ENCODE measurements at places on chromosomes 11 and 22. TPM values are rescaled to one million over a fixed set of nuclear protein-coding genes. Genes with fewer than 3 reads are reported as not detected.
A peak's percentile ranks its signal among the peaks of the same experiment; 100 is the strongest.

DNA sequence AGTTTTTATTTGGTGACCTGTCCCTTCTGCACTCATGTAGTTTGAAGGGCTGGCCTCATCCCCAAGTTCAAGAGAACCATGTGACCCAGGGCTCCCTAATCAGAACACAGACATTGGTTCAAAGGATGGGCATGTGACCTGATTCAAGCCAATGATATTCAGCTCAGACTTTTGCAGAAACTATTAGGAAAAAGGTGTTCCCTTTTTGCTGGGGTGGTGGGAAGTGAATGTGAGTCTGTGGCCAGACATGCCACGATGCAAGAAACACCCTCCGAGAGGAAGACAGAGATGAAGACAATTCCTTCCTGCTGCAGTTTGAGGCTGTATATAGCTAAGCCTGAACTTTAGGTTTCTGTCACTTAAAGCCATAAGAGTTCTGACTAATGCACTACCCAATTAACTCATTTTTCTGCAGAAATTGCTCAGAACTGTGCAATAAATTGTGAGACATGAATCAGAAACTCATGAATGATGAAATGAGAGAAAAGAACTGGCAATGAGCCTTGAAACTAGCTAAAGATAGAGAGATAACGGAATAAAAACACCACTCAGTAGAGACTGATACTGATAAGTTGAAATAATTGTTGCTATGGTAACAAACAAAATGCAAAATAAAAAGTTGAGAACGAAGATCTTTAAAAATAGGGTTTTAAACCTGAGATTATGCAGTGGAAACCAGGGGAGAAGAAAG lies 9.2 kb upstream of the MAPK1 start:
- no peak for DNase-seq

DNA sequence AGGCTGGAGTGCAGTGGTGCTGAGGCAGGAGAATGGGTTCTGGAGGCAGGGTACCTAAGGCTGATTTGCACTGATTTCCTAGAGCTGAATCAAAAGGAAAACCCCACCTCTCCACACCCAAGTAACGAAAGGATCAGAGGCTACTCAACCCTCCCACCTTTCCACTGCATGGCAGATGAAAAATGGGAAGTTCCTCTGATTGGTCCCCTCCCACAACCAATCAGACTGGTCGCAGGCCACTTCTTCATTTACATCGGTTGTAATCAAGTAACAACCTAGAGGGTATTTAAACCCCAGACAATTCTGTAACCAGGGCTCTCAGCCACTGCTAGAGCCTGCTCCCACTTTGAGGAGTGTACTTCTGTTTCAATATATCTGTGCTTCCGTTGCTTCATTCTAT lies 18.6 kb upstream of the PARVB start:
- no peak for DNase-seq

- DNase-seq, result no peak
Measured at GRCh38 chr11:69918231-69918937, 99.2 kb upstream of the FGF3 start.

- DNase-seq, result no peak
Measured at GRCh38 chr11:10908215-10908951, 50.5 kb upstream of the ZBED5 start.

Gene FOLR1
- total RNA-seq, result 1.3 TPM

DNA sequence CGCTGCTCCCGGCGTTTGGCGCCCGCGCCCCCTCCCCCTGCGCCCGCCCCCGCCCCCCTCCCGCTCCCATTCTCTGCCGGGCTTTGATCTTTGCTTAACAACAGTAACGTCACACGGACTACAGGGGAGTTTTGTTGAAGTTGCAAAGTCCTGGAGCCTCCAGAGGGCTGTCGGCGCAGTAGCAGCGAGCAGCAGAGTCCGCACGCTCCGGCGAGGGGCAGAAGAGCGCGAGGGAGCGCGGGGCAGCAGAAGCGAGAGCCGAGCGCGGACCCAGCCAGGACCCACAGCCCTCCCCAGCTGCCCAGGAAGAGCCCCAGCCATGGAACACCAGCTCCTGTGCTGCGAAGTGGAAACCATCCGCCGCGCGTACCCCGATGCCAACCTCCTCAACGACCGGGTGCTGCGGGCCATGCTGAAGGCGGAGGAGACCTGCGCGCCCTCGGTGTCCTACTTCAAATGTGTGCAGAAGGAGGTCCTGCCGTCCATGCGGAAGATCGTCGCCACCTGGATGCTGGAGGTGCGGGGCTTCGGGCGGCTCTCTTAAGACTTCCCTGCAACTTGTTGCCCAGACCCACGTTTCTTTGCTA lies at the start of gene CCND1:
TSS of gene CCND1 (plus strand) at position 162 of the 587 bp plus-strand sequence. CDS start at position 320, 158 bp downstream.
- DNase-seq, result peak; percentile 74

- DNase-seq, result peak; percentile 70
Measured at GRCh38 chr11:20015529-20016427, 144.5 kb downstream of the DBX1 start.

Gene SCN2B
- total RNA-seq, result under 0.01 TPM

DNA sequence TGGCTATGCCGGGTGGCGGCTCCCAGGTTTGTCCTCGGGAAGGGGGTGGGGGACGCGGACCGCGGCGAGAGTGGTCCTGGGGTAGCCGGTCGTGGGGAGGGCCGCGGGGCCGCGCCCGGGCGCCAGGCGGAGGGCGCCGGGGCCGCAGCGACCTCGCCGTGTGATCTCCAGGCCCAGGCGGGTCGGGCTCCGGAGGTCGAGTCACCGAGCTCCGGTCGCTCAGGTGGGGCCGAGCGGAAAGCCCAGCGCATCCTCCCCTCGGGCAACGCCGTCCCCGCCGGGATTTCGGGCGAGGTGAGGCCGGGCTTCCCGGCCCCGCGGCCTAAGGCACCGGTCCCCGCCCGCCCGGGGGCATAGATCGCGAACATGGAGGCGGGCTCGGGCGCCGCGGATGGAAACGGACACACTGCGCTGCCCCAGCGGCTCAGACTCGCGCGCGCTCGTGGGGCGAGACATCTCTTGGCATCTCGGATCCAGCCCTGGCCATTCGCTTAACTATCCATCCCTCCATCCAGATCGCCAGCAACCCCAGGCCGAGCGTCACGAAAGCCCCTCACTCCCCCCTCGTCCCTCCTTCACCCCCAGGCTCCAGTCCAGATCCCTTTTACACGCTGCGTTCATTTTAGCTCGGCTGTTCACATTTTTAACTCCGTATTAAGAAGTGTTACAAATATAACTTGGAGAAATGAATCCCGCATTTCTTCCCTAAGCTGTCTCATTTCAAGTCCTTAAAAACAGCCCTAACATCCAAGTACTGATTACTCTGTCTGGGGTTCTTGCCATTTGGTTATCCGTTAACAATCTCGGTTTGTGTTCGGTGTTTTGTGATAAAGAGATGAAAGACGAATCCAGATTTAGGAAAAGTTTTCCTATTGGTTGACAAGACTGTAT lies 460 bp downstream of the ZC3H12C start:
- no peak for DNase-seq

Gene NLRX1
- 13.7 TPM for total RNA-seq

GRCh38 chr22:21657360-21658032 lies 8.3 kb upstream of the PPIL2 start:
- no peak for DNase-seq

- no peak for DNase-seq
Measured at GRCh38 chr11:64583296-64584262, 7.4 kb upstream of the SLC22A12 start.

Gene SHANK2
- total RNA-seq, result 8.1 TPM

Gene SYVN1
- 11.6 TPM for total RNA-seq

DNA sequence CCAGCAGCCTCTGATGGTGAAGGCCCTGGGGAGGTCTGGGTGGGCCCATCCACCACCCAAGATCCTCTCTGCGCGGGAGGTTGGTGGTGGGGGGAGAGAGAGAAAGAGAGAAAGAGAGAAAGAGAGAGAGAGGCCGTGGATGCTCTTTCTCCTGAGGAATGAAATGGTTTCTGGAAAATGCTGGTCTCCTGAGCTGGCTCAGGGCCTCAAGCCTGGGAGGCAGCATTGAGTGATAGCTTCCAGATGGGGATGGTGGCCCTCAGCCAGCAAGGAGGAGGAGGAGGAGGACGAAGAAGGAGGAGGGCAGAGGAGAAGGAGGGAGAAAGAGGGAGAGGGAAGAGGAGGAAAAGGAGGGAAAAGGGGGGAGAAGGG lies 4.6 kb downstream of the TSPAN32 start:
- DNase-seq, result no peak

Gene BEST1
- 3.7 TPM for total RNA-seq

Gene OMP
- not detected for total RNA-seq

- no peak for DNase-seq
Measured at GRCh38 chr22:25623851-25624250, 59.4 kb downstream of the GRK3 start.

GRCh38 chr11:58592760-58593472 lies 14.1 kb downstream of the ZFP91 start:
- DNase-seq, result peak; percentile 48

DNA sequence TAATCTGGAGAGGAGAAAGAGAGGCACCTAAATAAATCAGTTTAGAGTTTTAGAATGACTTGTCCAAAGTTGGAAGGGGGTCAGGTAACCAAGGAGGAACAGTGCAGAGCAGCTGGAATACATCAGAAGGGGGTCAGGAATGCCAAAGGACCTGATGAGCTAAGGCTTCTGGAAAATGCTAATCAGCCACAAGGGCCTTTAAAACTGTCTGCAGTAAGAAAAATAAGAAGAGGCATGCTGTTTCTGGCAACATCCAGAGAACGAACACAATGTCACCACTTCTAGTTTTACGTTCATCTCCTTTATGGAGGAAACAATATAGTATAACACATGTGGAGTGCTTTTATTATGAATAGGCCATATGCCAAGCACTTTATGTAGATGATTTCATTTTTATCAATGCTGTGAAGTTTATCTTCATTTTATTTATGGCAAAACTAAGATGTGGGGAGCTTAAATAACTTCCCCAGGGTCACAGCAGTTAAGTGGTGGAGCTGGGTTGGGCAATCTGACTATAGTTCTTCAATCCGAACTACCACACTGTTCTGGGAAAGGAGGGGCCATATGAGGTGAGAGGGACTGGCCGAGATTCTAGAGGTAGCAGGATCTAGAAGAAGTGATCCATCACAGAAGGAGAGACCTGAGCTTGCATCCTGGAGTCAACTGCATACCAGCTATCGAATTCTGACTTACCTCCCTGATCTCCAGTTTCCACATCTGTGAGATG lies 22.6 kb downstream of the ACO2 start:
- no peak for DNase-seq

DNA sequence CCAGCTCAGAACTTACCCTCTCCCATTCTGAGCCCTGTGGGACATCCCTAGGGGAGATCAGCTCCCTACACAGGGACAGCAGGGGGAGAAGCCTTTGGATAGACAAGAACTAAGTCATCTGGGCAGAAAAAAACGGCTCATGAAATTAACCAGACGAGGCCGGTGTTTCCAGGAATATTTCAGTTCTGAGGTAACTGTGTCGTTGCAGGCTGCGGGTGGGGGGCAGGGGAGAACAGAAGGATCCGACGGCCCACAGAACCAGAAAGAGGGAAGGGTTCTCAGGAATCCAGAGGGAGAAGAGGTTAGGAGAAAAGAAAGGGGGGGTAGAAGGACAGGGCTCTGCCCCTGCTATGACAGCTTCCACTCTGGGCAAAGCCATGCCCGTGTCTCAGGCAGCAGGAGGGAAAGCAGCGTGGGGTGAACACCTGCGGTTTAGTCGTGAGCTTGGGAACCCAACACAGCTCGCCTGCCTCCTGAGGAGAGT lies 3.6 kb downstream of the CLCF1 start:
- DNase-seq, result no peak

DNA sequence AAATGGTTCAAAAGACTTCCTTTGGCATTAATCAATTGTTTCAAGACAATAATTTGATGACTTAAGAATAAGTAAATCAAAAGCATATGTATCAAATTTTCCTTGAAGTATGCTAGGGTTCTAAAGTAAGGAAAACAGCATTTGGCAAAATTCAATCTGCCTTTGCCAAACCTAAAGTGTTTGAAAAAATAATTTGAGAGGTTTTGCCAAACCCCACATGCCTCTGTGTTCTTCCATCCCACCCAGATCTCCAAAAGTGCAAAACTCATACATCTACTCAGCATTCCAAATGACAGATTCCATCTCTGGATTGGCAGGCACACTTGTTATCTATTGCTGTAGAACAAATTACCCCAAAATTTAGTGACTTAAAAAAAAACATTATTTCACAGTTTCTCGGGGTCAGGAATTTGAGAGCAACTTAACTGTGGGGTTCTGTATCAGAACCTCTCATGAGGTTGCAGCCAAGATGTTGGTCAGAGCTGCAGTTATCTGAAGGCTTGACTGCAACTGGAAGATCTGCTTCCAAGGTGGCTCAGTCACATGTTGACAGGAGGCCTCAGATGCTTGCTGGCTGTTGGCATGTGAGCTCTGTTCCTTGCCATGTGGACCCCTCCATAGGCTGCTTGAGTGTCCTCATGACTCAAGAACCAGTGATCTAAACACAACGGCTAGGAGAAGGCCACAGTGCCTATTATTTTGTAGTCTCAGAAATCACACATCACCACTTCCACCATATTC lies 100.6 kb upstream of the ARHGAP42 start:
- DNase-seq, result no peak

- no peak for DNase-seq
Measured at GRCh38 chr11:120134106-120134930, 3.6 kb downstream of the TRIM29 start.

- no peak for DNase-seq
Measured at GRCh38 chr11:106998116-106998915, 20.0 kb downstream of the GUCY1A2 start.

GRCh38 chr11:70680781-70681281 lies 282.5 kb downstream of the CTTN start:
- DNase-seq, result no peak

Gene SELENOH
- 89.4 TPM for total RNA-seq

DNA sequence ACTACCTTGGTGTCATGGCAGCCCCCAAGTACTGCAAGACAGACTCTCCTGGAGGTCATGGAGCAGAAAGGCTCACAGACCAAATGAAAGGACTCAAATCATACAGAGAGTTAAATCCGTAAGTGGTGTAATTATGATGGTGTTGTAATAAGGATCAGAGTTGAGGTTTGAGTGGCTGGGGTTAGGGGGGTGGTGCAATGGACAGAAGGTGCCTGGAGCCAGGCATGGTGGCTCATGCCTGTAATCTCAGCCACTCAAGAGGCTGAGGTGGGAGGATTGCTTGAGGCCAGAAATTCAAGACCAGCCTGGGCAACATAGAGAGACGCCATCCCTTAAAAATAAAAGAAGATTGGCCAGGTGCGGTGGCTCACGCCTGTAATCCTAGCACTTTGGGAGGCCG lies 18.7 kb downstream of the ART5 start:
- no peak for DNase-seq

Gene SERPIND1
- not detected for total RNA-seq

Measured in bronchial epithelial cell (primary cell).